ENCODE measurements at places on chromosomes 13 and 19.

DNA sequence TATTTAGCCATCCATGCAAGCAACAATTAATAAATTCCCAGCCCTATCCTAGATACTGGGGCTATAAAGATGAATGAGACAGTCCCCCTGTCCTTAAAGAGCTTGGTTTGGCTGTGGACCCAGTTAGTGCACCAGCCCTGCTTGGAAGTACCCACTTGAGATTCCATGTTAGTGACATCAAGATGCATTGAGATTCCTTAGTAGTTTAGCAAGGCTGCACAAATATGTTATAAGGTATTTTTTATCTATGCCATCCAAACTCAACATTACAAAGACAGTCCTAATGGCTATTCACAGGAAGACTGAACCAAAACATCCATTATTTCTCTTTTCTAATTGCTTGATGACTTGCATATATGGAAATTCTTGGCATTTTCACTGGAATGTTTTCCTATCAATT lies 48.8 kb upstream of the RAP2A start:
- DNase-seq = no peak

GRCh38 chr19:31770223-31770622 lies 421.0 kb upstream of the TSHZ3 start:
- no peak for DNase-seq

DNA sequence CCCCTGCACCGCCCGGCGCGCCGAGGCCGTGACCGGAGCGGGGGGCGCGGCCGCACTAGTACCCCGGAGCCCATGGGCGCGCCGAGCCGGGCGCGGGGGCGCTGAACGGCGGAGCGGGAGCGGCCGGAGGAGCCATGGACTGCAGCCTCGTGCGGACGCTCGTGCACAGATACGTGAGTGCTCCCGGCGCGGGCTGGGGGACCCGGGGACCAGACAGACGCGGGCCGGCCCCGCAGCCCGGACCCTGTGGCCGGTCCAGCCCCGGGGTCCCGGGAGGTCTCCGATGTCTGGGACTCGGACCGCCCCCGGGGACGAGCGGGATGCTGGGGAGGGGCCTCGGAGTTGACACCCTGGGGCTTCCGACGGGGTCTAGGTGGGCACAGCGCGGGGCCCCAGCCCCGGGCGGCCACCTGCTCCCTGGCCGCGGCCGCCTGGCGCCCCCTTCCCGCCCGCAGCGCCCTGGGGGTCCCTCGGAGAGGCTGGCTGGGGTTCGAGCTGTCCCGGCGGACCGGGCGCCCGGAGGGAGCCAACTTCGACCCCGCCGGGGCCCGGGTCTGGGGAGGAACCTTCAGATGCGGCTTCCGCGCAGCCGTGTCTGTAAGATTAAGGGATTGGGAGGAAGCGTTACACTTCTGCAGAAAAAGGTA lies 568 bp downstream of the ATP11A start:
- DNase-seq = peak; percentile 62

- no peak for DNase-seq
Observed at GRCh38 chr19:33767898-33768413, 28.7 kb upstream of the KCTD15 start.

DNA sequence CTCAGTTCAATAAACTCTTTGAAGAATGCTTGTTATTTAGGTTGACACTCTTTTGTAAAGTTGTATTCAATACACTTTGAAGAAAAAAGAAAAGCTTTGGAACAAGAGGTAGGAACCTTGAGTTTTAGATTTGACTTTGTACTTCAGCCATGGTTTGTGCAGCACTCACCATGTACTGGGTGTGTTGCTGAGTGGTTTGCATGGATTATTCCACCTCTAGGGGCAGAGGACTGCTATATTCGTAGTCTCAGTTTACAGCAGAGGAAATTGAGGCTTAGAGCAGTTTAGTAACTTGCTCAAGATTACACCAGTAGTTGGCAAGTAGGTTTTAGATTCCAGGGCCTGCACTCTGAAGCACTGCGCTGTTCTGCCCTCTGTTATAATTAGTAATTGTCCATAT lies 68.8 kb downstream of the DNAJC3 start:
- no peak for DNase-seq

GRCh38 chr19:13309864-13310263 lies 159.7 kb downstream of the IER2 start:
- DNase-seq = no peak

All from left ventricle myocardium inferior (tissue), 1 donor.